ENCODE measurements at places on chromosomes 11 and 22.

DNA sequence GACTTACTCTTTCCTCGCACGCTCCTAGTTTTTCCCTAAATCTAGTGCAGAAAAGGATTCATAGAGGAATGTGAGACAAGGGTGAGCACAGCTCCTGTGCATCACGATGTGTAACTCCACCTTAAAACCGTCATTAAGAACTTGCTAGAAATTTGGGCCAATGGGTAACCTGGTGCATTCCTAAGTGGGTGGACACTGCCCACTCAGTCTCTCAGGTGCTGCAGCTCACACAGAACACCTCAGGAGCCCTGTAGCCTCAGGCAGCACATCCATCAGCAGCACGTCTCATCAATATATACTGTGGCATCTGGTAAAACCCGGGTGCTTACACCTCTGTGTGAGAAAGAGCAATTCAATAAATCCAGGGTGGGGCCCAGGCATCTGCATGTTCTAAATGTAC is 12.4 kb downstream of the POU2AF3 start:
- no peaks in the 10 kb centered on the region for H3K4me1 ChIP-seq
- H3K27me3 ChIP-seq = peaks cover 16% of the 10 kb centered on the region
- DNase-seq = no peak
- H3K36me3 ChIP-seq = no peaks in the 10 kb centered on the region

DNA sequence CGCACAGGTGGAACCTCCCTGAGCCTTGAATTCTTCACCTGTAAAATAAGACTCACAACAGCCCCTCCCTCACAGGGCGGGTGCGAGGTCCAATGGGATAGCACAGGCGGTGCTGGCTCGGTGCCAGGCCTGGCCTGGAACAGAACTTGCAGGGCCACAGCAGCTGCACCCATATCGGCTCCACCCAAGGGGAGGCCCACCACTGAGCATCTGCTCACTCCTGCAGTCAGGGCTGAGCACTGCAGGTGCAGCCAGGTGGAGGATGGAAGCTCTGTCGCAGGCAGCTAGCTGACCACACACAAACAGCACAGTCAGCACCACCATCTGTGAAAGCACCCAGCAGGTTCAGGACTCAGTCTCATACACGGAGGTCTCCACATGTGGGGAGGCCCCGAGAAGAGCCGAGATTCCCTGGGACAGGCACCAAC is 19.6 kb downstream of the VPS37C start:
- H3K4me3 ChIP-seq = no peak overlapping the region
- no peak overlapping the region for H3K27ac ChIP-seq
- no peak for DNase-seq

- no peaks in the 10 kb centered on the region for H3K27me3 ChIP-seq
- H3K27ac ChIP-seq = no peak overlapping the region
- H3K36me3 ChIP-seq = no peaks in the 10 kb centered on the region
- no peak overlapping the region for H3K4me3 ChIP-seq
Measured at GRCh38 chr11:103811870-103812455, 224.5 kb upstream of the DDI1 start.

DNA sequence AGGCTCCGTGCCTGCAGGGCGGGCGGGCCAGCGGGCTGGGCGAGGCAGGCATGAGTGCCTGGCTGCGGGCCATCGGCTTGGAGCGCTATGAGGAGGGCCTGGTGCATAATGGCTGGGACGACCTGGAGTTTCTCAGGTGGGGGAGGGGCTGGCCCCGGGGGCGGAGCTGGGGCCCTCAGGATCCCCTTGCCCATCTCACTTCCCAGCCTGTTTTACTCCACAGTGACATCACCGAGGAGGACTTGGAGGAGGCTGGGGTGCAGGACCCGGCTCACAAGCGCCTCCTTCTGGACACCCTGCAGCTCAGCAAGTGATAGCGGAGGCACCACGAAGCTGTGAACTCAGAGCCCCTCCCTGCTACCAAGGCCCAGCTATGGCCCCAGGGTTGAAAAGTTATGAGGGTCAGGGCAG is 5.9 kb downstream of the PHOX2A start:
- peaks cover 28% of the 10 kb centered on the region for H3K4me1 ChIP-seq
- no peak overlapping the region for H3K4me3 ChIP-seq
- no peaks in the 10 kb centered on the region for H3K36me3 ChIP-seq

DNA sequence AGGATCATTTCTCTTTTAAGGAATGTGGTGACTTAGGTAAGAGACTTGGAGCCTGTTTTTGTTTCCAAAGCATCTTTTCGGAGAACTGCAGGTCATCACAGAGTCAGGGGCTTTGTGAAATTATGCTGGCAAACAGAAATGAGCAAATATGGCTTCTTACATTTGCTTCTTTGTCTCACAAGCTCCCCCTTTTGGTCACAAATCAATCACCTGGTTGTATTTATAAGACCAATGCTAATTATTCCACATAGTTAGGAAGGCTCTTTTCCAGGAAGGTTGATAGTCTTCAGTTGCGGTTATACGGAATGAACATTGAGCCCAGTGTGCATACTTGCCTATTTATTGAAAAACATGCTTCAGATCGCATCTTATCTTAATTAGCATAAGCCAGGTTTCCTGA is 34.6 kb upstream of the CEP126 start:
- H3K4me3 ChIP-seq = no peak overlapping the region
- no peak overlapping the region for H3K27ac ChIP-seq
- H3K27me3 ChIP-seq = peaks cover 19% of the 10 kb centered on the region

GRCh38 chr11:78420796-78421209 is 3.2 kb upstream of the GAB2 start:
- peaks cover 16% of the 10 kb centered on the region for H3K4me1 ChIP-seq
- H3K27me3 ChIP-seq = peaks cover 15% of the 10 kb centered on the region
- no peak overlapping the region for H3K27ac ChIP-seq
- DNase-seq = no peak

DNA sequence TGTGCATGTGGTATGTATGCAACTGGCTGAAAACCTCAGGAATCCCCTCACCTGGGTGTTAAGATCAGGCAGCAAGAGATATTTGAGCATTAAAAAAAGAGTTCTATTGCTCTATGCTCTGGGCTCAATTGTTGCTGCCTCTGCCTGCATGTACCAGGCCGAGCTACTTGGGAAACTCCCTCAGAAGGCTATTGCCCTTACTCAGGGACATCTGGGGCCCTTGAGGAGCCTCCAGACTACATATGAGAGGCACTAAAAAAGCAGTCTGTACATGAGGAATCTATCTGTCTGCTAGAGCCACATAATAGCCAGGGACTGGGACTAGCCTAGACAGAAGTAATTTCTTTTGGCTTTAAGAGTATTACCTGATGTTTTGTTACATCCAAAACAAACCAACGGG is 120.1 kb downstream of the SWAP70 start:
- DNase-seq = no peak
- H3K4me3 ChIP-seq = no peak overlapping the region
- no peaks in the 10 kb centered on the region for H3K27me3 ChIP-seq
- H3K27ac ChIP-seq = no peak overlapping the region

DNA sequence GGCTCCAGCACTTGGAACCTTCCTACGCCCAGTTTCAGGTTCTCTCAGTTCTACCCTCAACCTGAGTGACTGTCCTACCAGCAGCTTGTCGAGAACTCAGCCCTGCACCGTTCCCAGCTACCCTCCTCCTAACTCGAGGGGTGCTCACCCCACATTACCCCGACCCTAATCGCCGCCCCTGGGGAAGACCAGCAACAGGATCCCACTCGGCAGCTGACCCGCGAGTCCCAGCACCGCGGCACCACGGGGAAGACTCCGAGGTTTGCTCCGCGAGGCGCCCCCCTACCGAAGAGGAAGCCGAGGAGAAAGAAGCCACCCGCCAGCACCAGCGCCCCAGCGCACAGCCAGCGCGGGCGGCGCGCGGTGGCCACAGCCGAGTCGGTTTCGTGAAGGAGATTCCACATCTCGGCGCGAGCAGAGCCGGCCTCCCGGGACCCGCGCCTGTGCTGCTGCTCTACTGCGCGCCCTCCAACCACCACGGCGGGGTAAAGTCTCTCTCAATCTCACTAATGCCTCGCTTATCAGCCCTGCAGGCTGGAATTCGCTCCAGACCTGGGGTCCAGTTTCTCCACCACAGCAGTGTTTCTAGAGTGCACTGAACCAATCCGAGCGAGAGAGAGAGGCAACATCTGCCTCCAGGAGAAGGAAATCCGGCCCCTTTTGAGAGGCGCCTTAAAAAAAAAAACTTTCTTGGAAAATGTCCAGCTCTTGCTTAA is at the start of gene FOLH1:
FOLH1 (minus strand) TSS at position 597 of the 716 bp plus-strand sequence; CDS start at position 404, 193 bp downstream.
- H3K27me3 ChIP-seq = peaks cover 4% of the 10 kb centered on the region
- no peak for DNase-seq
- no peak within 1 kb of the TSS for H3K27ac ChIP-seq
- no peaks in the 10 kb centered on the region for H3K36me3 ChIP-seq
- no peak within 1 kb of the TSS for H3K4me3 ChIP-seq
- H3K4me1 ChIP-seq = no peaks in the 10 kb centered on the region

GRCh38 chr11:67429722-67430121 is 1.4 kb downstream of the RPS6KB2 start:
- H3K4me3 ChIP-seq = peak overlapping the region; percentile 99
- H3K4me1 ChIP-seq = peaks cover 69% of the 10 kb centered on the region
- no peaks in the 10 kb centered on the region for H3K27me3 ChIP-seq

All from naive thymus-derived CD8-positive, alpha-beta T cell (primary cell).